ENCODE measurements at places on chromosomes 12 and 14. TPM values are rescaled to one million over a fixed set of nuclear protein-coding genes. Genes with fewer than 3 reads are reported as not detected.

RASSF9 gene
- total RNA-seq: 0.25 TPM

OTX2 gene
- total RNA-seq: not detected

GABARAPL1 gene
- 29.2 TPM for total RNA-seq

GZMH gene
- total RNA-seq: not detected

PLEKHD1 gene
- not detected for total RNA-seq

MIP gene
- not detected for total RNA-seq

LALBA gene
- not detected for total RNA-seq

FIGNL2 gene
- total RNA-seq: 0.10 TPM

COX8C gene
- total RNA-seq: not detected

OVCH1 gene
- total RNA-seq: not detected

DNAI7 gene
- not detected for total RNA-seq

KRT8 gene
- total RNA-seq: 39.2 TPM

ELK3 gene
- total RNA-seq: 4.8 TPM

RNASE11 gene
- not detected for total RNA-seq

NRXN3 gene
- 0.07 TPM for total RNA-seq

RHEBL1 gene
- total RNA-seq: 0.16 TPM

TAS2R13 gene
- not detected for total RNA-seq

TAS2R8 gene
- total RNA-seq: not detected

BCDIN3D gene
- total RNA-seq: 5.8 TPM

RNASE4 gene
- total RNA-seq: 2.3 TPM

All from MG63 (cell line).